ENCODE measurements at places on chromosomes 4 and X. TPM values are rescaled to one million over a fixed set of nuclear protein-coding genes. Genes with fewer than 3 reads are reported as not detected.

SLC6A14 gene
- total RNA-seq, result not detected

ETDB gene
- total RNA-seq, result not detected

SERPINA7 gene
- not detected for total RNA-seq

PDE5A gene
- 0.09 TPM for total RNA-seq

ZDHHC15 gene
- total RNA-seq, result 0.28 TPM

FGF2 gene
- total RNA-seq, result 13.8 TPM

MCF2 gene
- 0.43 TPM for total RNA-seq

TDO2 gene
- not detected for total RNA-seq

NCAPG gene
- 46.3 TPM for total RNA-seq

SLC26A1 gene
- 0.26 TPM for total RNA-seq

GC gene
- not detected for total RNA-seq

PRMT9 gene
- total RNA-seq, result 8.1 TPM

NPY1R gene
- total RNA-seq, result not detected

GRCh38 chr4:110472583-110473329, 3.2 kb upstream of the ENPEP start:
- H3K27me3 ChIP-seq, result peaks cover 8% of the 10 kb centered on the region
- no peak overlapping the region for H3K27ac ChIP-seq
- no peaks in the 10 kb centered on the region for H3K4me1 ChIP-seq
- H3K36me3 ChIP-seq, result no peaks in the 10 kb centered on the region
- no peak overlapping the region for H3K4me3 ChIP-seq
- no peak for DNase-seq

- no peak for DNase-seq
- H3K4me3 ChIP-seq, result no peak overlapping the region
- no peaks in the 10 kb centered on the region for H3K4me1 ChIP-seq
- H3K27ac ChIP-seq, result no peak overlapping the region
Measured at GRCh38 chrX:54246866-54247265, 63.8 kb upstream of the FAM120C start.

- no peak overlapping the region for H3K27ac ChIP-seq
- no peaks in the 10 kb centered on the region for H3K36me3 ChIP-seq
- H3K4me1 ChIP-seq, result peaks cover 4% of the 10 kb centered on the region
- no peak for DNase-seq
Measured at GRCh38 chr4:139813881-139814280, 148.3 kb downstream of the MGST2 start.

DNA sequence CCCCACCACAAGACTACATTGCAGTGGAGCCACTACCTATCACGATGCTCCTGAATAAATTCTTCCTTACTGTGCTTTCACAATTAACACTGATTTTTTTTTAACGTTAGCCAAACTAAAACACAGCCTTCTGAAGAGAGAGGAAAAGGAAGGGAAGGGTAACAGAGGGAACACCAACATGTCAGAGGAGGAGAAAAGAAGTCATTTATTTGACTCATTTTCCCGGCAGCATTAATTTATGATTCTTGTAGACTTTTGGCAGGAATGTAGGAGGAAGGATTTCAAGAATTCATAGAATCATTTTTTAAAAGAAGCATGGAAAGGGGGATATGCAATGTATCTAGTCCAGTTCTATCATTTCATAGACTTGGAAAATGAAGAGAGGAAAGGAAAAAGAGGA, 74.3 kb upstream of the IQCM start:
- no peaks in the 10 kb centered on the region for H3K4me1 ChIP-seq
- H3K4me3 ChIP-seq, result no peak overlapping the region
- no peak overlapping the region for H3K27ac ChIP-seq
- no peak for DNase-seq

DNA sequence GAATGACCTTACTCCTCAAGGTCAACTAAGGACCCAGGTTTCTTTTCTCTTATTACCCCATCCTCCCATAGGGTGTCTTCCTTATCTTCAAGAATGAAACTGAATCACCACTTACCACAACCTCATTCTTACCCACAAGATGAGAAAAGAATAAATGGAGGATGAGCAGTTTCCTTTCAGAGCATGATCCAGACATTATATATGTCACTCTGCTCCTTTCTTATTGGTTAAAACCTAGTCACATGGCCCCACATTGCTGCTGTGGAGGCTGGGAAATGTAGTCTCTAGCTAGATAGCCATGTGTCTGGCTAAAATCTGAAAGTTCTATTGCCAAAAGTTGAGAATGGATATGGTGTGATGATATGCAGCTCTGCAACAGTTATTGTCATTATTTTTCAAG, 62.4 kb upstream of the RAI2 start:
- H3K27me3 ChIP-seq, result no peaks in the 10 kb centered on the region
- no peak overlapping the region for H3K27ac ChIP-seq
- peaks cover 4% of the 10 kb centered on the region for H3K4me1 ChIP-seq
- no peaks in the 10 kb centered on the region for H3K36me3 ChIP-seq

DNA sequence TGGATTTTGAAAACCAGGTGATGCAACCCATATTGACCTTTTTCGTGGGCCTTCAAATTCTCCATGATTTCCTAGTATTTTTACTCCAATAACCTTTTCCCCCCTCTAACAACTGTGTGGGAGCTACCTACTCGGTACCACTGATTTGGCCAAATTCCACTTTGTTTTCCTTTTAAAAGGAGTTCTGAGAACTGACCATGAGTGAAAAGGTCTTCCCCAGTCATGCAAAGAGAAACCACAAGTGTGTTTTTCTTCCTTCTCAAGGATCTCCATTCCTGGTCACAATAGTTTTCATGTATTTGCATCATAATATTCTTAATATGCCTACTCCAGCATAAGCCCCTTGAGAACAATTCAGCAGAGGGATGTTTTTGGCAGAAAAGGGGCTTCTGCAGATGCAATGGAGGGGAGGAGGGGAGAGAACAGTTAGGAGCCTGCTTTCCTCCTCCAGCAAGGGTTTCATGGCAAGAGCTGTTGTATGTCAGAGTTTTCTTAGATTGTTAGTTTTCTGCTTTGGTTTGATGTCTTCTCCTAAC, 195.3 kb upstream of the ANXA3 start:
- no peaks in the 10 kb centered on the region for H3K4me1 ChIP-seq
- peaks cover 18% of the 10 kb centered on the region for H3K27me3 ChIP-seq
- H3K36me3 ChIP-seq, result no peaks in the 10 kb centered on the region
- DNase-seq, result no peak

DNA sequence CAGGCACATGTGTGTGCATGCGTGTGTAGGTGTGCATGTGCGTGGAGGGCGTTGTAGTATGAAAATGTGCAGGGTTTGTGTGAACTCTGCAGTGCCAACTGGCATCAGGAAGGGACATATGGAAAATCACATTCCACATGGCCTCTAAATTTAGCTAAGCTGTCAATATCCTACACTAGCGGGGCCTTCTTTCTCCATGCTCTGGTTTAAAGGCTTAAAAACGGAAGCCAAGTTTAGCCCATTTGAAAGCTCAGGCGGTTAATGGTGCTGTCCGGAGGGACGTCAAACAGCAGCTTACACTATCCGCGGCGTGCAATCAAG, 144.1 kb upstream of the NOCT start:
- no peak overlapping the region for H3K27ac ChIP-seq
- no peaks in the 10 kb centered on the region for H3K36me3 ChIP-seq
- H3K27me3 ChIP-seq, result peaks cover 20% of the 10 kb centered on the region
- no peak for DNase-seq
- H3K4me1 ChIP-seq, result no peaks in the 10 kb centered on the region

GRCh38 chr4:5887361-5888221, 5.3 kb downstream of the CRMP1 start:
- no peak overlapping the region for H3K4me3 ChIP-seq
- H3K4me1 ChIP-seq, result no peaks in the 10 kb centered on the region
- no peaks in the 10 kb centered on the region for H3K36me3 ChIP-seq
- peaks cover 57% of the 10 kb centered on the region for H3K27me3 ChIP-seq
- no peak overlapping the region for H3K27ac ChIP-seq
- DNase-seq, result no peak

GRCh38 chr4:119598521-119598920, 30.1 kb downstream of the PDE5A start:
- no peak overlapping the region for H3K27ac ChIP-seq
- peaks cover 5% of the 10 kb centered on the region for H3K27me3 ChIP-seq
- no peak overlapping the region for H3K4me3 ChIP-seq

- no peaks in the 10 kb centered on the region for H3K27me3 ChIP-seq
- H3K4me1 ChIP-seq, result no peaks in the 10 kb centered on the region
- H3K4me3 ChIP-seq, result no peak overlapping the region
Measured at GRCh38 chr4:10599574-10599973, 85.0 kb downstream of the CLNK start.

- H3K4me1 ChIP-seq, result no peaks in the 10 kb centered on the region
- H3K27ac ChIP-seq, result no peak overlapping the region
- no peaks in the 10 kb centered on the region for H3K27me3 ChIP-seq
- H3K36me3 ChIP-seq, result no peaks in the 10 kb centered on the region
Measured at GRCh38 chr4:135357091-135357490, 1155.5 kb upstream of the PABPC4L start.

GRCh38 chr4:38831653-38832052, 25.0 kb downstream of the TLR6 start:
- H3K27me3 ChIP-seq, result no peaks in the 10 kb centered on the region
- peaks cover 20% of the 10 kb centered on the region for H3K36me3 ChIP-seq
- H3K27ac ChIP-seq, result no peak overlapping the region

- no peak for DNase-seq
- H3K4me1 ChIP-seq, result peaks cover 2% of the 10 kb centered on the region
- no peak overlapping the region for H3K27ac ChIP-seq
- no peak overlapping the region for H3K4me3 ChIP-seq
- no peaks in the 10 kb centered on the region for H3K27me3 ChIP-seq
Measured at GRCh38 chr4:81116566-81116965, 86.1 kb downstream of the BMP3 start.

- no peak overlapping the region for H3K4me3 ChIP-seq
- peaks cover 5% of the 10 kb centered on the region for H3K4me1 ChIP-seq
- no peak for DNase-seq
- H3K27ac ChIP-seq, result no peak overlapping the region
- no peaks in the 10 kb centered on the region for H3K27me3 ChIP-seq
Measured at GRCh38 chrX:130262231-130262630, 6.5 kb downstream of the ZNF280C start.

GRCh38 chr4:186485561-186486062, 69.8 kb downstream of the MTNR1A start:
- no peak for DNase-seq
- no peaks in the 10 kb centered on the region for H3K27me3 ChIP-seq
- H3K27ac ChIP-seq, result no peak overlapping the region
- H3K4me3 ChIP-seq, result no peak overlapping the region
- H3K36me3 ChIP-seq, result no peaks in the 10 kb centered on the region

- H3K27me3 ChIP-seq, result no peaks in the 10 kb centered on the region
- no peaks in the 10 kb centered on the region for H3K36me3 ChIP-seq
- peaks cover 18% of the 10 kb centered on the region for H3K4me1 ChIP-seq
- peak overlapping the region; percentile 89 for H3K27ac ChIP-seq
Measured at GRCh38 chrX:47264483-47265173, 31.8 kb downstream of the USP11 start.

GRCh38 chr4:2258091-2259035, 3.5 kb downstream of the MXD4 start:
- DNase-seq, result no peak
- no peaks in the 10 kb centered on the region for H3K27me3 ChIP-seq
- H3K36me3 ChIP-seq, result no peaks in the 10 kb centered on the region
- no peak overlapping the region for H3K27ac ChIP-seq

GRCh38 chrX:104284507-104284906, 29.8 kb upstream of the ESX1 start:
- H3K4me1 ChIP-seq, result no peaks in the 10 kb centered on the region
- no peak overlapping the region for H3K27ac ChIP-seq
- H3K4me3 ChIP-seq, result no peak overlapping the region
- H3K27me3 ChIP-seq, result no peaks in the 10 kb centered on the region
- DNase-seq, result no peak

- no peak overlapping the region for H3K27ac ChIP-seq
- H3K27me3 ChIP-seq, result no peaks in the 10 kb centered on the region
- H3K4me3 ChIP-seq, result no peak overlapping the region
- DNase-seq, result no peak
Measured at GRCh38 chr4:169582203-169582602, 30.2 kb downstream of the NEK1 start.

GRCh38 chr4:1494416-1495315, 88.4 kb upstream of the NKX1-1 start:
- no peaks in the 10 kb centered on the region for H3K27me3 ChIP-seq
- H3K36me3 ChIP-seq, result no peaks in the 10 kb centered on the region
- no peak overlapping the region for H3K4me3 ChIP-seq

GRCh38 chrX:40262157-40263013, 164.6 kb upstream of the BCOR start:
- no peaks in the 10 kb centered on the region for H3K27me3 ChIP-seq
- DNase-seq, result no peak
- no peak overlapping the region for H3K4me3 ChIP-seq
- no peak overlapping the region for H3K27ac ChIP-seq

- DNase-seq, result no peak
- H3K4me1 ChIP-seq, result no peaks in the 10 kb centered on the region
- H3K4me3 ChIP-seq, result no peak overlapping the region
- no peaks in the 10 kb centered on the region for H3K36me3 ChIP-seq
- no peak overlapping the region for H3K27ac ChIP-seq
Measured at GRCh38 chr4:47650584-47651130, 165.6 kb downstream of the ATP10D start.

GRCh38 chrX:12709047-12709446, 82.2 kb upstream of the PRPS2 start:
- DNase-seq, result no peak
- H3K36me3 ChIP-seq, result no peaks in the 10 kb centered on the region
- H3K4me3 ChIP-seq, result no peak overlapping the region

DNA sequence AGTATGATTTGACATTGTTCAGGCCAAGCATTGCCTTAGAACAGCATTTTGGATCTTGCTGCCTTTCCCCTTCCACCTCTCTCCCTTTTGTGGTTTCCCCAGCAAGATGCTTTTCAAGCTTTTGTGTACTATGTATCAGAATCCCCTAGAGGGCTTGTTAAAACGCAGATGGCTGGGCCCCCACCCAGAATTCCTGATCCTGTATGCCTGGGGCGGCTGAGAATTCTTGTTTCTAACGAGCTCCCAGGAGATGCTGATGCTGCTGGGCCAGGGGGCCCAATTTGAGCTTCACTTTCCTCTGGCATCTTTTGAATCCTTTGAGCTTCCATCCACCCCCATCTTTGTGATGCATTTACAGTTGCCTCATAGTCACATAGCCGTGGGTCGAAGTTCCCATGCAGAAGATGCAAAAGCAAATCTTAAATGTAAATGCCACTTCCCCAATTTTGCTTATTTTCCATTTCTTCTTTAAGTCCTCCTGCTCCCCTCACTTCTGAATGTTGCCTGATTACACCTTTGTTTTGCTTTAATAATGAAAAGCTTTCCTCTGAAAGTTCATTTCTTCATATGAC, 18.5 kb downstream of the HCCS start:
- no peak for DNase-seq
- H3K27me3 ChIP-seq, result no peaks in the 10 kb centered on the region
- H3K4me3 ChIP-seq, result no peak overlapping the region
- no peak overlapping the region for H3K27ac ChIP-seq
- H3K4me1 ChIP-seq, result no peaks in the 10 kb centered on the region

GRCh38 chr4:156038772-156039171, 85.1 kb upstream of the CTSO start:
- H3K4me3 ChIP-seq, result no peak overlapping the region
- no peaks in the 10 kb centered on the region for H3K27me3 ChIP-seq
- no peak overlapping the region for H3K27ac ChIP-seq
- DNase-seq, result no peak
- no peaks in the 10 kb centered on the region for H3K36me3 ChIP-seq
- H3K4me1 ChIP-seq, result no peaks in the 10 kb centered on the region

Data from activated CD4-positive, alpha-beta T cell treated with anti-CD3 and anti-CD28 coated beads, Interleukin-2, amount 10 ng/mL, durations not matched to agents 24 days and 14 days (primary cell).